ENCODE measurements at places on chromosomes 11 and 22. TPM values are rescaled to one million over a fixed set of nuclear protein-coding genes. Genes with fewer than 3 reads are reported as not detected.

Gene SCGB2A2
- not detected for total RNA-seq

Gene LRRN4CL
- total RNA-seq = not detected

Gene OR10A2
- total RNA-seq = not detected

Gene KRTAP5-8
- not detected for total RNA-seq

Gene OR4A16
- not detected for total RNA-seq

Gene ANKK1
- total RNA-seq = not detected

Gene ZFTA
- 10.4 TPM for total RNA-seq

Gene OR2AG1
- total RNA-seq = not detected

Gene VPS26B
- 20.2 TPM for total RNA-seq

Gene KCNJ1
- total RNA-seq = not detected

Gene SLC7A4
- not detected for total RNA-seq

Gene RBFOX2
- total RNA-seq = 36.9 TPM

Gene FCHSD2
- 23.6 TPM for total RNA-seq

Gene ZFP91
- total RNA-seq = 48.5 TPM

Gene CRYAB
- total RNA-seq = 0.69 TPM

Gene OR5I1
- not detected for total RNA-seq

Gene MAJIN
- total RNA-seq = not detected

Gene CLP1
- total RNA-seq = 24.8 TPM

DNA sequence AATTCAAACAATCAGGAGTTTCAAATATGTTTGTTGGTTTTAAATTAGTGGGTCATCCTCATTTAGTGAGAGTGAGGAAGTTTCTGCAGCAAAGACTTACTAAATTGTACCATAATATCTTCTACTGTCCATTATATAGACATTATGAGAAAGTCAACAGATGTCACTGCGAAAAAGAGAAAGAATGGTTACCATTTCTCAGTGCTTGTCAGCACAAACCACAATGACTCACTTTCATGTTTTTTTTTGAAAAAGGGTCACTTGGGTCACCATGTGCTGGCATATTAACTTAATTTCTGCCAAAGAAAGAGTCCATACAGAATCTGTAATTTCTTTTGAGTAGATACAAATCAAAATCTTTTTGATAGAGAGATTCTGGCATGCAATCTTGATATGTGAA is 924.6 kb upstream of the FAT3 start:
- DNase-seq = no peak

GRCh38 chr22:45884201-45885062 is 92.5 kb downstream of the WNT7B start:
- no peak for DNase-seq

DNA sequence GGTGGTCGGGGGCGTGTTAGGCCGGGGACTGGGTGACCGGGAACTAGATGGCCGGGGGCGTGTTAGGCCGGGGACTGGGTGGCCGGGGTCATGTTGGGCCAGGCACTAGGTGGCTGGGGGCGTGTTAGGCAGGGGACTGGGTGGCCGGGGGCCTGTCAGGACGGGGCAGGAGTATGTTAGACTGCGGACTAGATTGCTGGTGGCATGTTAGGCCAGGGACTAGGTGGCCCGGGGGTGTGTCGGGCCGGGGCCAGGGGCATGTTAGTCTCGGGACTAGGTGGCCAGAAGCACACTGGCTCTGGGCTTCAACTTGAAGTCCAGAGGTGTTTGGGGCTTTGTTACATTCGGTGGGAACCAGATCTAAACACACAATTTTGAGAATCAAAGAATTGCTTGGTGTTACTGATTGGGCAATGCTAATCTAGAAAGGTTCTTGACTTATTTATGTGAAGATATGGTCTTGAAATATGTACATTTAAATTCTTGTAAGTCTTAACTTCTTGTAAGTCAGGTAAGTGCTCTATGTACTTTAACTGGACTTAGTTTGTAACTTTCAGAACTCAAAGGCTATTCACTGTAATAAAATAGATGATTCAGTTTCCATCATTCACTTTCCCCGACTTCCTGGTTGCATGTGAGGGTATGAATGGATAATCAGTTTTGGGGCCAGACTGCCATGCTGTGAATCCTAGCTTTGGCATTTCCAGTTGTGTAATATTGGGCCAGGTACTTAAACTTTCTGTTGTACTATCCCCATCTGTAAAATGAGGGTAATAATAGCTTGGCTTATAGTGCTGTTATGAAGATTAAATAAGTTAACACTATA is 1.1 kb downstream of the EXT2 start:
- DNase-seq = no peak

DNA sequence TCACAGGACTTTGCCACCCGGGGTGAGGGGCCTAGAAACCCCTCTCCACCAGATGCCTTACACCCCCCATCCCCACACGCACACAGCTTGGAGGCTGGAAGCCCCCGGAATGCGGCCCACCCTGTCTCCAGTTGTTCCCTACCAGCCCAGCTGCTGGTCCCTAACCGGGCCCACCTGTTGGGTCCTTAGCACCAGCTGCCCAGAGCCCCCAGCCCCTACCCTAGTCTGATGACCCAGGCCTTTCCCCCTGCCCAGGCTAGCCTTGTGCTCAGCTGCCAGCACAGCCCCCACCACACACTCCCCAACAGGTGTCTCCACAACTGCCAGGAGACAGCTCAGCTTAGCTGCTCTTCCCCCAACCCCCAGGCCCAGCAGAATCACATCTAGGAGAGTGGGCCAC is 67.1 kb downstream of the CDKN1C start:
- no peak for DNase-seq

DNA sequence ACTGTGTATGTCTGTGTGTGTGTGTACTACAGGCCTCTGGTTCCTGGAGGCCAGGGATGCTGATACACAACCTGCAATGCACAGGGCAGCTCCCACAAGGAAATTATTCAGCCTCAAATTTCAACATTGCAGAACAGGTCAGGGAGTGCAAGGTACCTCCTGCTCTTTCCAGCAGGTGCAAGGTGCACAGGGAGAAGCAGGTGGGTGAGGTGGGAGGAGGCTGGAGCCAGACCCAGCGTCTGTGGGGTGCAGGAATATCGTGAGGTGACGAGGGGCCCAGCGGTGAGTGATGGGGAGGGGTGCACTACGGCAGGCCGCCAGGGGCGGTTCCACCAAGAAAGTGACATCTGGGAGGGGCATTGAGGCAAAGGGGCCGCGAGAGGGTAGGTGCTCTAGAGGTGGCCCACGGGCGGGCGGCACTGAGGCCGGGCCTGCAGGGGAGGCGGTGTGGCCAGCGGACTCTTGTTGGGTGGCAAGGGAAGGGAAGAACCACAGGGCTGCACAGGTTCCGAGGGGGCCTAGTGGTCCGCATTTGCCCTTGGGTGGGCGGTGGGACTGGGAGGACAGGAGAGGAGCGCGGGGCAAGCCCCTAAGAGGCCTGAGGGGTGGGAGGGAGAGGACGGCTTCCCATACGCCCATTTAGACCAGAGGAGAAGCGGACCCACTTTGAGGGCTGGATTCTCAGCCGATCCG is 21.6 kb downstream of the DGCR6L start:
- DNase-seq = no peak

GRCh38 chr22:44025171-44026065 is 1.3 kb downstream of the PARVB start:
- DNase-seq = no peak

GRCh38 chr11:130861283-130861682 is 55.0 kb downstream of the SNX19 start:
- DNase-seq = no peak

- DNase-seq = no peak
Observed at GRCh38 chr22:49004484-49005399, 822.9 kb downstream of the BRD1 start.

GRCh38 chr22:28075358-28075981 is 156.4 kb upstream of the PITPNB start:
- DNase-seq = peak; percentile 18

- no peak for DNase-seq
Observed at GRCh38 chr11:71525188-71525937, 1.7 kb upstream of the KRTAP5-7 start.

GRCh38 chr22:49345896-49346295 is 481.8 kb downstream of the BRD1 start:
- DNase-seq = no peak

DNA sequence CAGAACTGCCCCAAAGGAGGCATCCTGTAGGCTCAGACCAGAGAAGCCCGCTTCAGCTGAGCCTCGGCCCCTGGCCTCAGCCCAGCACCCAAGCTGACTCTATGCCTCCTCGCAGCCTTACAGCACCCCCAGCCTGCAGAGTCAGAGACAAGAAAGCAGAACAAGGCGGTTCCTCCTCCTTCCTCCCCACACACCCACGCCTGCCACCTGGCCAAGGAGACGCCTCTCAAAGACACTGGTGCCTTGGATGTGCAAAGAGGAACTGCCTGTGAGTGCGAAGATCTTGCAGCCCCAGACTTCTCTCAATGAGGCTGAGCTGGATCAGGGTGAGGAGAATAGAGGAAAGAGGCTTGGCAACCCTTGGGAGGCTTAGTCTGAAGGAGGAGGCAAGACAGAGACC is 60.2 kb downstream of the PDE2A start:
- no peak for DNase-seq

GRCh38 chr11:118882491-118882890 is 1.2 kb upstream of the CXCR5 start:
- DNase-seq = no peak

DNA sequence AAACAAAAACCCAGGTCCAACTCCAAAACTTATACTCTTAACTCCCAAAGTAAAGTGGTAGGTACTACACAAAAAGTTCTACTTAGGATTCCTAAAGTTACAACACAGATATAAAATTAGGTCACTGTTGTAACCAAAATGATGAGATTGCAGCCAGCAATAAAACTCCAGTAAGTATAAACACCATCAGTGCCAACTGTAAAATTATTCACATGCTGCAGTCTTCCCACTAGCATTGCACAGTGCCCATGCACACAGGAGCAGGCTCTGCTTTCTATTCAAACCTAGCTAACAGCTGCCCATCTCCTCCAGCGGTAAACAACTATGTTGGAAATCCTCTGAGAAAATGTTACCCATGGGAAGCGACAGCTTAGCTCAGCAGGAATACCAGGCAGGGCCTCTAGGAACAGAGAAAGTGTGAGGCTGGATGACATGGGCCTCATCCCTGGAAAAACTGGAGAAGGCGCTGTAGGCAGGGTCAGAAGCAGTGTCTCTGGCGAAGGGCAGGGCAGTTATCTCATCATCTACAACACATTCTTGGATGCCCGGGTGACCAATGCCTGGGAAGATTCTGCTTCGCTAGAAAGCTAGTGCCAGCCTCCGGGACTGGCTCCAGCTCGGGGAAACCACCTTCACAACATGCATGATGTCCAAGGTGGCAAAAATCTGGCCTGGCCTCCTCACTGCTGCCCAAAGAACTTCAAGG is 9.1 kb downstream of the CPT1A start:
- no peak for DNase-seq

- no peak for DNase-seq
Observed at GRCh38 chr22:17569971-17570511, 6.7 kb downstream of the SLC25A18 start.

GRCh38 chr22:29128891-29129807 is 56.3 kb downstream of the KREMEN1 start:
- no peak for DNase-seq

DNA sequence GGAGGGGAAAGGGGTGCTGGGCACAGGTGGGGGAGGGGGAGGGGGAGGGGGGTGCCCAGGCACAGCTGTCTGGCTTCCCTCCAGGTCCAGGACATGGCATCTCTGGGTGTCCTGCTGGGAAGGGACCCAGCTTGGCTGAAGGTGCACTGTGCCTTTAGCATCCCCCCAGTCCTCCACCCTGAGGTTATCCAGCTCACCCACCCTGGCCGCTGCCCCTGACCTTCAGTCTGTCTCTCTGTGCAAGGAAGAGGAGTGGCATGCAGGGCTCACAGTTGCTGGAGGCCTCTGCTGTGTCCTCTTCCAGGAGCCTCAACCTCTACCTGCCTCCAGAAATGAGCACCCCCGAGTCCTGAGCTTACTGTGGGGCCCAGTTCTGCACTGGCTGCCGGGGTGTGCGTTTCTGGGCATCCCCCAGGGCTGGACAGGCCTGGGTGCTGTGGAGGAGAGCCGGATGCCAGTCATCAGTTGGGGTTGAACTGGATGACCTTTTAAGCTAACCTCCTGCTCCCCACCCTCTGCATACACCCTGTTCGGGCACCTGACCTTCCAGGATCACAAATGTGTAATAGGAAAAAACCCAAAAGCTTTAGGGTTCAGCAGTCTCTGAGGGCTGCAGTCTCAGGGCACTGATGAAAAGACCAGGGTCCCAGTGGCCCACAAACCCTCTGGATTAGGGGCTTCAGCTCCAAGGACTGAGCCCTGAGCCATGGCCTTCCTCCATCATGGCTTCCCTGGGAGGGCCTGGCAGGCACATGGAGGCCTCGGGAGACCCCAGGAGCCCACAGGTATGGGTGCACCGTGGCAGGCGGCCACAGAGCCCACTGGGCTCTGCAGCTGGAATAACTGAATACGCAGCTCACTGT is 9.6 kb upstream of the CTSD start:
- no peak for DNase-seq

DNA sequence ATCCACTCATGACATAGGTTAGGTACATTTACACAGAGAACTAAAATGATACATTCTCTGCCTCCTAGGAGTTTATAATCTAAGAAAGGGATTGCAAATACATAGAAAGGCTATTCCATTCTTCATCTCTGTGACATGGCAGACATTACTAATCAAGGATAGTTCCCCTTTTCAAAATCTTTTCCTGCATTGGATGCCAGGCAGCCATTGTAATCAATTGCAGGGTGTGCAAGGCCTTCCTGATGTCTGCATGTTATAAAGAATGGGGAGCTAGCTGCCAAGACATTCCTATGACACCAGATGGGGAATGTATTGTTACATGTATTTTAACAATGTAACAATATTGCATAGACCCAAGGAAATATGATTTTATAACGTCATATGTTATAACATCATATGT is 82.0 kb downstream of the KIRREL3 start:
- DNase-seq = no peak

- no peak for DNase-seq
Observed at GRCh38 chr11:125948278-125949051, 2.6 kb downstream of the VSIG10L2 start.

GRCh38 chr11:11391796-11392463 is 38.9 kb upstream of the CSNK2A3 start:
- DNase-seq = no peak

- DNase-seq = peak; percentile 65
Observed at GRCh38 chr22:21457023-21457787, 10.0 kb upstream of the TMEM191C start.

DNA sequence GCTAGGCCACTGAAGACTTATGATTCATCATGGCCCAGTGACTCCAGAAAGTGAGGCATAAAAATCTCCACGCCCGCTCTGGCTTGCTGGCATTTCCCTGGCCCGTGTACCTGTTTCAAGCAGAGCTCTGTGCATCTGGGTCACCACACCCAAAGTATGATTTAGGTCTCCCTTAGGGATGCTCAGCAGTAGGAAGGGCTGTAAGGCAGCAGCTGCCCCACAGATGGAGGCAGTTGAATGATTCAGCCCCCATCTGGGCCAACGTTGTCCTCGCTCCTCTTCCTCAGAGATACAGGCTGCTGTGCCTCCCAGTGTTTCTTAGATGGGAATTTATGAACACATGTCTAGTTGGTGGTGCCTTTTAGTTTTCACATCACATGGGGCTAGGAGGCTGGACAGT is 21.6 kb downstream of the GPR83 start:
- DNase-seq = no peak

- DNase-seq = no peak
Observed at GRCh38 chr22:31983911-31984656, 39.7 kb downstream of the YWHAH start.

- no peak for DNase-seq
Observed at GRCh38 chr11:70623906-70624597, 225.7 kb downstream of the CTTN start.

Measured in HepG2 (cell line).